ENCODE measurements at places on chromosomes 4 and X.

GRCh38 chrX:32571579-32571978, 639.8 kb downstream of the DMD start:
- no peak for DNase-seq

DNA sequence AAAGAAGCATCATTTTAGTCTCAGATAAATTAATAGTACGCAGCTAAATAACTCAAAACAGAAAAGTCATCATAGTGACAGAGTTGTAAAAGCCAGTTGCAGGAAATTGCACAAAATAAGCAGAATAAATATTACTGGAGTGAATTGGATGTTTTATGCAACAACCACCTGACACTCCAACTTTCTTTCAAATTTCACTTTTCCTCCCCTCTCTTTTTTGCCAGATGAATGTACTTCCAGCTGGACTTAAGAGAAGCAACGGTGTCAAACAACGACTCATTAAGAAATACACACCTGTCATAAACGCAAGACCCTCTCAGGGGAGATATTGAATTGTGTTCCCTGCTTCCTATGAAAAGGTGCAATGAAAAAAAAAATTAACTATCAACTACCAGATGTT, 120.2 kb upstream of the HCCS start:
- no peak for DNase-seq

DNA sequence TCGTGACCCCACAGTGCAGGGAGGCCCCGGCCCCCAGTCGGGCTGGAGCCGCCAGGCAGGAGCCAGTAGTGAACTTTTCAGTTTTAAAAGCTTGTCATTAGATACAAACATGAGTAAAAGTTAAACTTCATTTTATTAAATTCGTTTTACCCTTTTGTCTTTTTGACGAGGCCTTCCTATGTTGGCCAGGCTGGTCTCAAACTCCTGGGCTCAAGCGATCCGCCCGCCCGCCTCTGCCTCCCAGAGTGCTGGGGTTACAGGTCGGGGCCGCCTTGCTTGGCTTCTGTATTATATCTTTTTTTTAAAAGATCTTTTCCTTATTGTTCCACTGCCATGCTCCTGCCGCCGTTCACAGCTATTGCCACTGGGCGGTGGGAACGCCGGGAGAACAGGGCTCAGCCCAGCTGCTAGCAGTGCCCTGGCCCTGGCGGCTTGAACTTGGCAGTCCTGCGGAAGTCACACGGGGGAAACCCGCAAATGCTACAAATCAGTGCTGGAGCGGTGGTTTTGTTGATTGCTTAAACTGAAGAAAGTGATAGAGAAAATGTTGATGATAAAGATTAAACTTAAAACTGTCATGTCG, 968 bp upstream of the NELFA start:
- DNase-seq: peak; percentile 49

- no peak for DNase-seq
Measured at GRCh38 chrX:37846141-37846540, 1.2 kb downstream of the DYNLT3 start.

GRCh38 chr4:23429497-23429896, 460.4 kb downstream of the PPARGC1A start:
- no peak for DNase-seq

- DNase-seq: no peak
Measured at GRCh38 chrX:11351375-11352295, 58.4 kb downstream of the AMELX start.

GRCh38 chr4:137015426-137016409, 516.6 kb downstream of the PCDH18 start:
- DNase-seq: no peak

DNA sequence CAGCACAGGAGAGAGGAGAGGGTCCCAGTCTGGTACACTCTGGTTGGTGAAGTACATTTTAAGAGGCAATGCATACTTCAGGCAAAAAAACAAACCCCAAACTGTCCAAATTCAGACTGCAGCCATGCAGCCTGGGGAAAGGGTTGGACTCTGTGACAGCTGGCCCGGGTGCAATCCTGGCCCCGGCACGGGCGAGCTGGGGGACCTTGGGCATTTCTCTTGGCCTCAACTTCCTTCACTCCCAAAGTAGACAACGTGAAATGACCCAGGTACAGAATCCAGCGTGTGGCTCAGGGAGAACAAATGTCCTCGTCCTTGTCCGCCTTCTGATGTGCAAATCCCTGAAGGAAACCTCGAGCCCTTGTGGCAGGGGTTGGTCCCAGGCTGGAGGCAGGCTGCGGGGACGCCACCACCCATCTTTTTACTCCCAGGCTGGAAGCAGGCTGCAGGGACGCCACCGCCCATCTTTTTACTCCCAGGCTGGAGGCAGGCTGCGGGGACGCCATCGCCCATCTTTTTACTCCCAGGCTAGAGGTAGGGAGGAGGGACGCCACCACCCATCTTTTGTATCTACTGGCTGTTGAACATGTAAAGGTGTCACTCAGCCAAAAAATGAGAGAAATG, 62.3 kb downstream of the ACOX3 start:
- DNase-seq: no peak

GRCh38 chrX:40761762-40762161, 26.4 kb upstream of the MED14 start:
- no peak for DNase-seq

GRCh38 chr4:159497936-159498335, 395.1 kb downstream of the RAPGEF2 start:
- DNase-seq: no peak

GRCh38 chrX:78119521-78120227, 15.6 kb downstream of the PGK1 start:
- no peak for DNase-seq

DNA sequence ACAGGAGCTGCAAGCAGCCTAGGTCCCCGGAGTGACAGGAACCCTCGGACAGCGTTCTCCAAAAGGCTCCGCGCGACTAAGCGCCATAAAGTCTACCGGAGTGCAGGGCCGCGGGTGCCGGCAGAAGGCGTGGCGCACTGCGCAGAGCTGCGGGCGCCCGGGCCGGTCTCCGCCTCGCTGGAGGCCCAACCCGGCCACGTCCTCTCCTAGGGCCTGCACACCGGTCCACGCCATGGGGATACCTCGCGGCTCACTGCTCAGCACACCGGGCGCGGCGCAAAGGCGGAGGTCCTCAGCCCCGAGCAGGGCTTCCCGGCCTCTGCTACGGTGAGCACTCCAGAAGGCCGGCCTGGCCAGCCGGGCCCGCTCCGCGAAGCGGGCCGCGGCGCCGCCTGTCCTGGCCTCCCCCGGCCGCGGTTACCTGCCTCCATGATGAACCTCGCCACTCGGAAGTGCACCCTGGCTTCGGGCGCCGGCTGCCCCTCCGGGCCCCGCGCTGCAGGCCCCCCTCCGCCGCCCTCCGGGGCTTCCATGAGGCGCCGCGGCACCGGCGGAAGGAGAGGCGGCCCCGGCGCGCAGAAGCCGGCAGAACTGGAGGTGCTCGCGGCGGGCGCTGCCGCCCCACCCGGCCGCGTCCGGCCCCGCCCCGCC, at the start of gene CCNQ:
TSS of gene CCNQ (minus strand) at position 599 of the 651 bp plus-strand sequence. CDS start at position 533, 66 bp downstream.
- DNase-seq: no peak

- DNase-seq: no peak
Measured at GRCh38 chr4:123353656-123354055, 42.9 kb upstream of the SPRY1 start.

DNA sequence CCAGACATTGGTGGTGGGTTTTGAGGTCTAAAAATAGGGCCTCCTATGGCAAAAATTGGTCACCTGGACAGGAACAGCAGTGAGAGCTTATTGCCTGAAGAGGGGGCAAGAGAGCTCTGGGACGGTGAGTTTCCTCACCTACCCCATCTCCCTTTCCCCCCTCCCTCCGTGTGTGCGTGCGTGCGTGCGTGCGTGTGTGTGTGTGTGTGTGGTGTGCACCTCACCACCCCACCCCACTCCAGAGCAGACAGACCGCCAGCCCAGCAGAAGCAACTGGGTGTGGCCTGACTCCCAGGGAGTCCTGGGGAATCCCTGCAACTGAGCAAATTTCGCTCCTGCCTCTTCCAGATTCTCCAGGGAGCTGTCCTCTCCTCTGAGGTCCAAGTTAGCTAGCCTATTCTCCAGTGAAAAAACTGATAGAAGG, 44.7 kb downstream of the PRPS1 start:
- DNase-seq: no peak

GRCh38 chr4:183256756-183257385, 63.2 kb downstream of the CLDN22 start:
- no peak for DNase-seq

GRCh38 chr4:76589402-76589801, 154.4 kb downstream of the SHROOM3 start:
- DNase-seq: no peak

DNA sequence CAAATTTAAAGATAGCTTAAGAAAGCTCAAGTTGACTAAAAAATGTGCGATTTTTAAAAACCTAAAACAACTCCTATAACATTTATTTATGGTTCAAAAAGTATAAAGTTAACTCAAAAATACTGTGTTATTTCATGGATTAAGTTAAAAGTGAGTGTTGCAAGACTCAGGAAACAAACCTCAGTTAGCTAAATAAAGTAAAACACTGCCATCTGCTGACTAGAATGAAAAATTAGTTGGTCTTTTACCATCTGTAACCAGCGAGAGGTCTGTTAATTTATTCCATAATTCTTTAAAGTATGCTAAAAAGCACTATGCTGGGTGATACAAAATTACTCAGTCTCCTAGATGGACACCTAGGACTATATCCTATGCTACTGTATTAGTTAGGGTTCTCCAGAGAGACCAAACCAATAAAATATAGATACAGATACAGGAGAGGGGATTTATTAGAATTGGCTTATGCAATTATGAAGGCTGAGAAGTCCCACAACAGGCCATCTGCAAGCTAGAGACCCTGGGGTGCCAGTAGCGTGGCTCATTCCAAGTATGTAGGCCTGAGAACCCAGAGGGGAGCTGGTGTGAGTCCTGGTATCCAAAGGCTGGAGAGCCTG, 4.9 kb upstream of the WDFY3 start:
- DNase-seq: no peak

DNA sequence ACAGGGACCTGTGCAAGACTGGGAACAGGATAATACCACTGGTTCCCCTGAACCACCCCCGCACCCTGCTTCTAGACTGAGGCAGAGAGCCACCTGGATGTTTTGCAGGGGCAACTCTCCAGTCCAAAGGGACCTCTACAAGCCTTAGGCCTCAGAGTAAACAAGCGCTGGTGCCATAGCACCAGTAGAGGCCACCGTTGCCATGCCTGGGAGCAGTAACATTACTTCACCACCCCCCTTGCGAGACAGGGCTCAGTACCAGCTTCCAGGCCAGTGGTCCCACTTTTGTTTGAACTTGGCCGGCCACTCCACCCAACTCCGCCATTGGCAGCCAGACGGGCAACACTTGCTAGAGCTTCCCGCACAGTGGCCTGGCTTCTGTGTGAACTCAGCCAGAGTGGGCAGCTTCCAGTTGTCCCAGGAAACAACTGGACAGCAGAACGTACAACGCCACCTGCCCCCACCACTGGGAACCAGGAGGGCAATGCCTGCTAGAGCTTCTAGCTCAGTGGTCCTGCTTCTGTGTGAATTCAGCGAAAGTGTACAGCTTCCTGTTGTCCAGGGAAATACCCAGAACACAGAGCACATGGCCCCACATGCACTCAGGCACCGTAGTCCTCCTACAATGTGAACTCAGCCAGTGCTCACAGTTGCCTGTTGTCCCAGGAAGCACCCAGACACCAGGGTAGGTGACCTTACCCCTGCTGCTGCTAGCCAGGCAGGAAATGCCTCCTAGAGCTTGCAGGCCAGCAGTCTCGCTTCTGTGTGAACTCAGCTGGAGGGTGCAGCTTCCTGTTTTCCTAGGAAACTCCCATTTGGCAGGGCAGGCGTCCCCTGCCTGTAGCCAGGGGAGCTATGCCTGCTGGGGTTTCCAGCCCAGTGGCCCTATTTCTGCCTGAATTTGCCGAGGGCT, 39.9 kb upstream of the PCDH19 start:
- no peak for DNase-seq

GRCh38 chr4:7817877-7818398, 121.7 kb downstream of the AFAP1 start:
- no peak for DNase-seq

GRCh38 chrX:1249101-1249887, 19.3 kb upstream of the CSF2RA start:
- DNase-seq: peak; percentile 79

DNA sequence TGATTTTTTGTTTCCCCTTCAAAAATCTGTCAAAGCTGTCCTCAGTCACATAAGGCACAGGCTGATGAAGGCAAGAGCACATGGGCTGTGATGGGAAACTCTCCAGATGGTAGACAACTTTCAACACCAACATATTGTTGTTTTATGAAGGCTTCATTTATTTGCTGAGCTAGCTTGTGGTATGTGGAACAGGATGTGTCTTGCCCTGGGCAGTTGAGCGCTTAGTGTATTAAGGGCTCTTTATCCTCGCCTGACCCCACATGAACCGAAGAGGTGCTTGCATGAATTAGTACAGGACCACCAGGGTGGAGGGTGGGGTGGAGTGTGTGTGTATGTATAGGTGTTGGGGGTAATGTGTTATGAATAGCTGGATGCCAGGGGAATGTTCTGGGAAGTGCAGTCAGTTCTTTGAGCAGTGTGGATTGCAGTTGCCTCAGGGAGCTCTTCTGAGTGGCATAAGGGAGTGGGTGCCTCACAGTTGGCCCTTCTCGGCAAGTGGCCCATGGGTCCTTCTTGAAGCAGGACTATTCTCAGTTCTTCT, 103.1 kb downstream of the PHEX start:
- no peak for DNase-seq

DNA sequence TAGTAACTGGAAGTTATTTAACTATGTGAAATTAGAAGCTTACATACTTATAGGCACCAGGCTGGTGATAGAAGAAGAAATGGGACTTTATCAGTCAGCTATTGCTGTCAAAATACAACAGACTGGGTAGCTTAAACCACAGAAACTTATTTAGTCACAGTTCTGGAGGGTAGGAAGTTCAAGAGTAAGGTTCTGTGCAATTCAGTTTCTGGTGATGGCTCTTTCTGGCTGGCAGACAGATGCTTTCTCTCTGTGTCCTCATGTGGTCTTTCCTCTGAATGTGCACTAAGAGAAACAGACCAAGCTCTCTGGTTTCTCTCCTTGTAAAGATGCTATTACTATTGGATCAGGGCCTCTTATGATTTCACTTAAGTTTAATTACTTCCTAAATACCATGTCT, 92.1 kb upstream of the ANKRD50 start:
- DNase-seq: no peak

GRCh38 chrX:149286940-149287349, 218.2 kb downstream of the IDS start:
- peak; percentile 22 for DNase-seq

GRCh38 chr4:2660596-2661211, 95.4 kb downstream of the TNIP2 start:
- no peak for DNase-seq
